Immature natural killer cell (primary cell): ENCODE measurements at places on chromosomes 11 and 22.

GRCh38 chr11:71999362-71999761 lies 653 bp downstream of the IL18BP start:
- H3K27ac ChIP-seq, result peak overlapping the region; percentile 93
- H3K36me3 ChIP-seq, result peaks cover 15% of the 10 kb centered on the region
- peaks cover 2% of the 10 kb centered on the region for H3K27me3 ChIP-seq
- peaks cover 34% of the 10 kb centered on the region for H3K4me1 ChIP-seq
- DNase-seq, result no peak

DNA sequence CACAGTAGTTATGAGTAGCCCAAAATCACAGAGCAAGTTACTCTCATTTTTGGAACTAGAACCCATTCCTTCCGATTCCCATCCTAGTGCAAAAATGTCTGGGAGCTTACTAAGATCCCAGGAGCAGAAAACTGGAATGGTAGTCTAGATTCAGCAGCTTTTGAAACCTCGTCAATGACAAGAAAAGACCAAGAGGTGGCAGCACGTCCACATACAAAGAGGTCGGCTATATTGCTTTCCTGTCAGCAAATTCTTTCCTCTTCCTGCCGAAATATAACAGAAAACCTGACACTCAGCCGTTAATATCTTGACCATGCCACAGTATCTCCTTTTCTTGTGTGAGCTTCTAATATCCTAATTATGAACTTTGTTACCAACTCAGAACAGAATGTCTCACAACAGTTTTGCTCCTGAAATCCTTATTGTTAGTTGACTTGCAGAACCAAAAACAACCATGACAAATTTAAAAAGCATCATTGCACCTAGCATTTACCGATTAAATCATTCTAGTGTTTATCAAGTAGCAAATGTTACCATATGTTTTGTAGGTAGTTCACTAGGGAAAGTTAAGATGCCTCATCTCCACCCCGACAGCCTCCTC lies 92.8 kb upstream of the OR9G4 start:
- H3K27ac ChIP-seq, result no peak overlapping the region
- no peaks in the 10 kb centered on the region for H3K27me3 ChIP-seq
- no peaks in the 10 kb centered on the region for H3K4me1 ChIP-seq
- DNase-seq, result peak; percentile 1
- no peak overlapping the region for H3K4me3 ChIP-seq

- no peaks in the 10 kb centered on the region for H3K36me3 ChIP-seq
- H3K27me3 ChIP-seq, result peaks cover 4% of the 10 kb centered on the region
- no peak overlapping the region for H3K4me3 ChIP-seq
- no peak overlapping the region for H3K27ac ChIP-seq
Observed at GRCh38 chr11:69615545-69616278, 25.2 kb upstream of the CCND1 start.

- no peak overlapping the region for H3K4me3 ChIP-seq
- no peaks in the 10 kb centered on the region for H3K36me3 ChIP-seq
- peaks cover 8% of the 10 kb centered on the region for H3K4me1 ChIP-seq
- H3K27ac ChIP-seq, result no peak overlapping the region
Observed at GRCh38 chr11:66749091-66749490, 20.1 kb upstream of the SPTBN2 start.

DNA sequence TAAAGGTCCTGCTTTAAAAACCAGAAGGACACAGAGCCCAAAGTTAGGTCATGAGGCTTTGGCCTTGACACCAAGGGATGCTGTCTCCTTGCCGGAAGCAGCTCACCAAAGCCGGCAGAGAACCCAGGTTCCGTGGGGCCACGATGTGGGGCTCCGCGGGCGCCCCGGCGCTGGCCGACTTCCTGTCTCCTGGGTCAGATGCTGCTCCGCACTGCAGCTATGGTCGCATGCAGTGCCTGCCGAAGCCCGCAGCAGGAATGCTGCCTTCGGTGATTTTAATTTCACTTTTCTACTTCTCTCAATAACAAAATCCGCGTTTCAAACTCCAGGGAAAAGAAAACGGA lies 454 bp upstream of the OTUB1 start:
- H3K4me1 ChIP-seq, result peaks cover 33% of the 10 kb centered on the region
- peaks cover 3% of the 10 kb centered on the region for H3K36me3 ChIP-seq
- H3K4me3 ChIP-seq, result peak overlapping the region; percentile 95
- H3K27ac ChIP-seq, result peak overlapping the region; percentile 98
- DNase-seq, result peak; percentile 79
- H3K27me3 ChIP-seq, result peaks cover 6% of the 10 kb centered on the region

DNA sequence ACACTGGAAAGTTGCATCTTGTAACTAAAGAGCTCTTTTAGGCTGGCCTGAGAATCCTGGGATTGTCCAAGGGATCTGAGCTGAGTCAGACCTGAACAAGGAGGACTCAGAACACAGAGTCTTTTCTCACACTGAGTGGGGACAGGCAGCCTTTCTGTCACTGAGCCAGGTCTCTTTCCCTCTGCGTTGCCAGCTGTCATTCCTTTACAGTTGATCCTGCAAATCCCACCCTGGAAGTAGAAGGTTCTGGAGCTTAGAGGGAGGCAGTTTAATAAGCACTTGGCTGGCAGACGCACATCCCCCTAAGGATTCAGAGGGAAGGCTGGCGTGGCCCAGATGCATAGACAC lies 76.3 kb upstream of the SUSD2 start:
- H3K27me3 ChIP-seq, result peaks cover 3% of the 10 kb centered on the region
- H3K4me3 ChIP-seq, result no peak overlapping the region
- DNase-seq, result no peak
- H3K4me1 ChIP-seq, result no peaks in the 10 kb centered on the region
- peaks cover 21% of the 10 kb centered on the region for H3K36me3 ChIP-seq

- H3K4me3 ChIP-seq, result no peak overlapping the region
- no peak overlapping the region for H3K27ac ChIP-seq
- no peaks in the 10 kb centered on the region for H3K4me1 ChIP-seq
- H3K36me3 ChIP-seq, result no peaks in the 10 kb centered on the region
Observed at GRCh38 chr11:100821198-100821597, 134.1 kb downstream of the ARHGAP42 start.

- H3K27ac ChIP-seq, result no peak overlapping the region
- H3K36me3 ChIP-seq, result no peaks in the 10 kb centered on the region
- no peak for DNase-seq
- no peaks in the 10 kb centered on the region for H3K27me3 ChIP-seq
Observed at GRCh38 chr22:50316114-50317065, 8.9 kb upstream of the PLXNB2 start.

GRCh38 chr11:16815047-16815767 lies 76.8 kb downstream of the C11orf58 start:
- no peak for DNase-seq
- H3K27me3 ChIP-seq, result peaks cover 12% of the 10 kb centered on the region
- no peaks in the 10 kb centered on the region for H3K4me1 ChIP-seq
- no peak overlapping the region for H3K27ac ChIP-seq
- H3K36me3 ChIP-seq, result no peaks in the 10 kb centered on the region

DNA sequence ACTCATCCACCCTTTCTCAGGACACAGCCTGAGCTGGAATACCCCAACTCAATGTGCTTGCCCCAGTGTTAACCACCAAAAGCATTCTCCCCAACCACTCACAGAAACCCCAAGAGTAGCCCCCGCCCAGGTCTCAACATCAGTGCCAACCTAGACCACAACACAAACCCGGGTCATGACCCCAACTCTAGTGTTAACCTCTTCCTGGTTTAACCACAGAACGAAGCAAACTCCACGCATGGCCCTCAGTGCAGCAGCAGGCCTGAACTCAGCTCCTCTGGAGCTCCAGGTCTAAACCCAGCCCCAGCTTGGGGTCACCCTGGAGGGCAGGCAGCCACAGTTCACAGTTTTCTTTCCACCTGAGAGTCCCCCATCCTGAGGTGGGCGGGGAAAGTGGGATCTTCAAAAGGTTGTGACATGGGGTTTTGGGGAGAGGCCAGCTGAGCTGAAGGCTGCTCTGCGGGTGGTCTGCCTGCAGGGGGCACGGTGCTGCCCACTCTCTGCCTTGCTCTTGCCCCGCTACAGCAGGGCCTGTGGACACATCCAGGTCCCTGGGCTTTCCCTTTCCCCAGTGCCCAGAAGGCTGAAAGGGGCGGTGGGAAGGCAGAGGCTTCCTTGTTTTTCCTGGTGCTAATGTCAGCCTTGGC lies 37.9 kb downstream of the NECTIN1 start:
- no peak overlapping the region for H3K27ac ChIP-seq
- H3K36me3 ChIP-seq, result no peaks in the 10 kb centered on the region
- H3K27me3 ChIP-seq, result peaks cover 20% of the 10 kb centered on the region
- DNase-seq, result peak; percentile 76
- peaks cover 61% of the 10 kb centered on the region for H3K4me1 ChIP-seq

DNA sequence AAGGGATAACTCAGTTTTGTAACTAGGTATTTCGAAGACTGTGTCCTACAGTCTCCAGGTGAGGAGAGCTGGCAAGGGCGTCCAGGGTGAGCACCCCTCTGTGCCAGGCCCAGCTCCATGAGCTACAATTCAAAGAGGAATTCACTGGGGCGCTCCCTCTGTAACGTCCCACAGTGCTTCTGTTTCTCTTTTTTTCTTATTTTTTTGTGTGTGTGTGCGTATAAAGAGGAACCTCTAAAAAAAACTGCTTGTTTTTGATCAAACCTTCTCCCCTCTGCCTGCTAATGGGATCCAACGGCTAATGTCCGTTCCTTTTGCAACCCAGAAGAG lies 17.1 kb downstream of the ASCC2 start:
- DNase-seq, result no peak
- H3K4me1 ChIP-seq, result no peaks in the 10 kb centered on the region
- H3K27me3 ChIP-seq, result no peaks in the 10 kb centered on the region
- no peak overlapping the region for H3K4me3 ChIP-seq

DNA sequence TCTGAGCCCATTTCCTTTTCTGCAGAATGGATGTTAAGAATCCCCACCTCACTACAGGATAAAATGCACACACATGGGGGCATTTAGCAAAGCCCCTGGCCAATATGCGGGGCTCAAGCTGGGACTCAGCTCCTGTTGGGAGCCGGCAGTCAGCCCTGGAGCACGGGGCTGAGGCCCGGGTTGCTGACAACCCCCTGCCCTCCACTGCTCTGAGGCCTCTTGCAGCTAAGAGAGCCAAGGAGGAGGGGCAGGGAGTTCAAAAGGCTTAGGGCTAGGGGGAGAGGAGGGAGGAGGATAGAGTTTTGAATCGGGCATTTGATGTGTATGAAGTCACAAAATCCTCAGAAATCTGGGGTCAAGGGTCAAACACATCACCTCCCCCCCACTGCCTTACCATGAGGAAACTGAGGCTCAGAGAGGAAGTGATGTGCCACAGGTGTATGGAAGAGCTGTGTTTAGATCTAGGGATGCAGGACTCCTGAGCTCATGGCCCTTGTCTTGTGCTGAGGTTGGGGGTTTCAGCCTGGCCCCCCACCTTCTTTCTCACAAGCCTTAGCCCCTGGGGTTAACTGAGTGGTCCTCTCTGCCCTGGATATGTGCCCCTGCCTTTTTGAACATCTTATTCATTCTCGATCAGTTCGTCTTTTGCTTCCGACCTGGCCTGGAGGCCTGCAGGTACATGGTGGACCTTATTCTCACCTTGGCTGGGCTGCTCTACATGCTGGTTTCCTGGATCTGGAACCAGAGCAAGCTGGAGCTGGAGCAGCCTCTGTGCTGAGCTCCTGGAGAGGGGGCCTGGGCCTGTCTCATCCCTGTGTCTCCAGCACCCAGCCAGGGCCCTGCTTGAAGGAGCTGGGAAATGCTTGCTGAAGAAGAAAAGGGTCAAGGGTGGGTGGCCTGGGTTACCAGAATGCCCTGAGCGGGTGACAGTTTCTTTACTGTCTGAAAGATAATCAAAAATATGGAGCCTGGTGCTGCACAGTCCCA lies 80.3 kb downstream of the LRRC32 start:
- H3K27ac ChIP-seq, result no peak overlapping the region
- peaks cover 7% of the 10 kb centered on the region for H3K27me3 ChIP-seq
- no peak overlapping the region for H3K4me3 ChIP-seq
- no peaks in the 10 kb centered on the region for H3K36me3 ChIP-seq

DNA sequence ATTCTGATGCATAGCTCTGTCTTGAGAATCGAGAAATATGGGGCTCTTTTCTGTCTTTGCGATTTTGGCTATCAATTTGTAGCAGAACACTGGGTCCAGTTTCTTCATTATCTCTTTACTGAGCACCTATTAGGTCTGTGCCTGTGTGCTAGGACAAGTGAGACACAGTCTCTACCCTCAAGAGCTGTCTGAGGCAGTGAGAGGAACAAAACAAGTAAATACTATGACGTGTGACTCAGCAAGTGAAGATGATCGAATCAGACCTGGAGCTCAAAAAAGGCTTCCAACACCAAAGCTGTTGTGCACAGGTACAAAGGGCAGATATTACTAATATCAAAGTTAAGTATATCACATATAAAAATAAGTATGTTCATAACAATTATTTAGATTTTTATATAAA lies 52.4 kb downstream of the LGR4 start:
- no peaks in the 10 kb centered on the region for H3K4me1 ChIP-seq
- no peak overlapping the region for H3K27ac ChIP-seq
- no peak overlapping the region for H3K4me3 ChIP-seq
- DNase-seq, result no peak

GRCh38 chr22:25827415-25827814 lies 85.4 kb downstream of the MYO18B start:
- no peaks in the 10 kb centered on the region for H3K4me1 ChIP-seq
- H3K27me3 ChIP-seq, result peaks cover 1% of the 10 kb centered on the region
- H3K36me3 ChIP-seq, result no peaks in the 10 kb centered on the region
- H3K4me3 ChIP-seq, result no peak overlapping the region

- no peak overlapping the region for H3K4me3 ChIP-seq
- peaks cover 8% of the 10 kb centered on the region for H3K27me3 ChIP-seq
- H3K27ac ChIP-seq, result no peak overlapping the region
- H3K36me3 ChIP-seq, result no peaks in the 10 kb centered on the region
- no peaks in the 10 kb centered on the region for H3K4me1 ChIP-seq
Observed at GRCh38 chr11:35907648-35908431, 36.0 kb upstream of the LDLRAD3 start.

DNA sequence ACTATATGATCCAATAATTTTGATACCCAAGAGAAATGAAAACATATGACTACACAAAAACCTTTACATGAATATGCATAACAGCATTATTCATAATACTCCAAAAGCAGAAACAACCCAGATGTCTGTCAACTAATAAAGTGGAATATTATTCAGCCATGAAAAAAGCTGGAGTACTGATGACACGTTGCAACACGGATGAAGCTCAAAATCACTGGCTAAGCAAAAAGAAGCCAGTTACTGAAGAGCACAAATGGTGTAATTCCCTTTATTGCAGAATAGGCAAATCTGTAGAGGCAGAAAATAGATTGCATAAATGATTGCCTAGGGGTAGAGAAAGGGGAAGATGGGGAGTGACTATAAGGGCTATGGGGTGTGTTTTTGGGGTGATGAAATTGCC lies 117.6 kb upstream of the FGF3 start:
- no peaks in the 10 kb centered on the region for H3K4me1 ChIP-seq
- H3K27ac ChIP-seq, result no peak overlapping the region
- H3K4me3 ChIP-seq, result no peak overlapping the region

DNA sequence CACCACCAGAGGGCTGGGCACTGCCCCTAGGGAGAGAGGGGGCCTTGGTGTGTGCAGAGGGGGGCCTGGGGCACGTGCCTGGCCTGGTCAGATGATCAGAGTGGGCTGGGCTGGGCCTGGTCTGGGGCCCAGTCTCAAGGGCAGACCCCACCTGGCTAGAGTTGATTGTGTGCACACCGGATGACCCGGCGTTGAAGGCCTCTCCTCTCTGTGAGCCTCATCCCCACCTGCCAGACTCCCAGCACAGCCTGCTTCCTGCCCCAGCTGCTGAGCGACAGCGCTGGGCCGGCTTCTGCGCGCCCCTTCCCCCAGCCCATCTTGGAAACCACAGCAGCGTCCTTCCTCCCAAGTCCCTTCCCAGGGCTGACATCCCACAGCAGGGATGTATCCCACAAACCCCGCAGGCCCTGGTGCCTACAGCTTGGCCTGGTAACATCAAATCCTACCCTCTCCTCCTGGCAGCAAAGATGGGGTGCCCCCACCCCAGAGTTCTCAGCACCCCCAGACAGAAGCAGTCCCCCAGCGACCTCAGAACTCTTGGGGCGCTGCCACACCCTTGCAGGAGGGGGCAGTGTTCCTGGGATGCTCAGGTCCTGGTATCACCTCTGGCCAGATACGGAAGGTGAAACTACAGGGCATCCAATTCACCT lies 11.0 kb upstream of the TSSC4 start:
- H3K4me3 ChIP-seq, result peak overlapping the region; percentile 82
- peaks cover 54% of the 10 kb centered on the region for H3K4me1 ChIP-seq
- H3K36me3 ChIP-seq, result no peaks in the 10 kb centered on the region
